ENCODE measurements at places on chromosomes 7 and 10. TPM values are rescaled to one million over a fixed set of nuclear protein-coding genes. Genes with fewer than 3 reads are reported as not detected.

Gene GRM3
- 155 TPM for total RNA-seq

Gene GALNT17
- 26.5 TPM for total RNA-seq

Gene MKI67
- 1.2 TPM for total RNA-seq

Gene HEPACAM2
- under 0.01 TPM for total RNA-seq

Gene ABCB4
- 1.2 TPM for total RNA-seq
